NCI-H1417 treated with DMSO at 0.1 percent for 48 hours (cell line): ENCODE measurements at places on chromosomes 7 and 10.
A peak's percentile ranks its signal among the peaks of the same experiment; 100 is the strongest.

DNA sequence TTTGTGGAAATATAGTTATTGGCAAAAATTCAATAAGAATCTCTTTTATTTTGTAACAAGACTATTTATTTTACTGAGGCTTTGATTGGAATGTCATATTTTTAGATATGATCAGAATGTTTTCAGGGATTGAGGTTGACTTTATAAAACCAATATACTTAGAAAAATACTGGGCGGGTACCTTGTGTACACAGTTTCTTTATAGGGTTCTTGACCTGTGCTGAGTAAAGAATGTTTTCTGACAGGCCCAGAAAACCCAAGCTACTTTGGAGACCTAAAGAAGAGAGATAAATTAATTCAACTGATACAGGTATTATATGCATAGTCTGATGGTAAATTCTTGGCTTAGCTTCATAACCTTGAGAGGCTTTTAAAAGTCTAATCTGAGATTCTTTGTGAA is 23.9 kb upstream of the SPAM1 start:
- DNase-seq: no peak

DNA sequence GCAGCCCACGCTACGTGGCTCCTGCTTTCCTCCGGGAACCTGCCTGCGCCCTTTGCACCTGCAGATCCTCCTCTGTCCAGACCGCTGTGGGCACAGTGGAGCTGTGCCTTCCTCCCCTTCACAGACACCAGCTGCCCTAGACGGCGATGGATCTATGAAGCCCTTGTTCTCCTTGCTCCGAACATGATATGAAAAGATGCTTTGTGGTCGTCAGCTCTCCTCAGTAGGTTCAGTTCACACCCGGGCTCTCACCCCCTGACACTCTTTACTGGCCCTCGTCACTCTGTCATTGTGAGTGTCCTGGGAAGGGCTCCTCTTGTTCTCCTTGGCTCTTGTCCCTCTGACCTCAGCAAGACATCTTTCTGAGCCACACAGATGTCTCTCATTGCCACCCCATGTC is 4.2 kb downstream of the ZNF488 start:
- DNase-seq: no peak

GRCh38 chr7:136405931-136406777 is 429.0 kb upstream of the MTPN start:
- DNase-seq: peak; percentile 41

DNA sequence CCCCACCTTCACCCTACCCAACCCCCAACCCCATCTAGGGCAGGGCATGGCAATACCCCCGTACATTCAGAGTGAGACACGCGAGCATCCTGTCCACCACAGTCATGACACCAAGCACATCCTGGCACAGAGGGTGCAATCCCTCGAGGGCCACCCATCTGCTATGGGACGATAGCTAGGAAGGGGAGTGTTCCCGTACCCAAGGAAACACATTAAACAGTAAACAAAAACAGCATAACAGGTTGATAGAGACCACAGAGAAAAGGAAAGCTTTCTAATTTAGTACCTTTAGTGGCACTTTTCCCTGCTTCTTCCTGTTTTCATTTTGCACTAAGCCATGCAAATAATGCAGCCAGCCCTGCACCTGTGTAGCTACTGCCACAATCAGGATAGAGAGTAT is 2.3 kb upstream of the SMKR1 start:
- DNase-seq: no peak

- no peak for DNase-seq
Measured at GRCh38 chr7:30987178-30987577, 23.4 kb downstream of the GHRHR start.

GRCh38 chr10:58319599-58319998 is 15.2 kb upstream of the UBE2D1 start:
- DNase-seq: no peak

GRCh38 chr10:97018251-97019212 is 167.2 kb downstream of the SLIT1 start:
- DNase-seq: no peak

DNA sequence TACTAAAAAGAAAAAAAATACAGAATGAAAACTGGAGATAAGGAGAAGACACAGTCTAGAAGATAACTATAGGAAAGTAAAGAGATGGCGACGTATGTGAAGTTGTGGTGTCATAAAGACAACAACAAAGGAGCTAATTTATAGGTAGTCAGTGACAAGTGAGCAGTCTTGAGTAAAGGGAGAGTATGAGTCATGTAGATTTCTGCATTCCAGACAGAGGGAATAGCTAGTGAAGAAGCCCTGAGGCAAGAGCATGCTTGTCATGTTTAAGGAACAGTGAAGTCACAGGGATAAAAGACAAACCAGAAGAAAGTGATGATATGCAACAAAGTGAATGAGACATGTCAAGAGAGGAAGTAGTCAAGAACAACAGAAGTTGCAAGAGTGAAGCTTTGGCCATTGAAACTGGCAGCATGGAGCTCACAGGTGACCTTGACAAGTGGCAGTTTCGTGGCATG is 2.3 kb upstream of the MIOS start:
- DNase-seq: no peak
